Stimulated activated CD4-positive, alpha-beta T cell treated with anti-CD3 and anti-CD28 coated beads, Interleukin-15, amount 100 ng/mL, for 24 hours (primary cell): ENCODE measurements at places on chromosomes 1 and 21.

DNA sequence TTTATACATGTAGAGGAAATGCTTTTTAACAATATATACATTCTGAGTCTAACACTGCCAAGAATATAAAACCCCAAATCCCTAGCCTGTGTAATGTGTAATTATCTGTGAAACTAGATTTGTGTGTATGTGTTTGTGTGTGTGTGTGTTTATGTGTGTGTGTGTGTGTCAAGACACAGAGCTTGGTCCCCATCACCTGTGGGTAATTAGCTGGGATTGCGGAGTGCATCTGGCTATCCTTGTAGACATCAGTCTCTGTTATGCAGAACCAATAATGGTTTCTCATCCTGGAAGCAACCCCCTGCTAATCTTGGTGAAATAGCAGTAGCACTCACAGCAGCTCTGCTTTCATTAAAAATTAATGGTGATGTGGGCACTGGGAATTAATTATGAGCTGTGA is 26.3 kb upstream of the ST6GALNAC3 start:
- no peak for DNase-seq

DNA sequence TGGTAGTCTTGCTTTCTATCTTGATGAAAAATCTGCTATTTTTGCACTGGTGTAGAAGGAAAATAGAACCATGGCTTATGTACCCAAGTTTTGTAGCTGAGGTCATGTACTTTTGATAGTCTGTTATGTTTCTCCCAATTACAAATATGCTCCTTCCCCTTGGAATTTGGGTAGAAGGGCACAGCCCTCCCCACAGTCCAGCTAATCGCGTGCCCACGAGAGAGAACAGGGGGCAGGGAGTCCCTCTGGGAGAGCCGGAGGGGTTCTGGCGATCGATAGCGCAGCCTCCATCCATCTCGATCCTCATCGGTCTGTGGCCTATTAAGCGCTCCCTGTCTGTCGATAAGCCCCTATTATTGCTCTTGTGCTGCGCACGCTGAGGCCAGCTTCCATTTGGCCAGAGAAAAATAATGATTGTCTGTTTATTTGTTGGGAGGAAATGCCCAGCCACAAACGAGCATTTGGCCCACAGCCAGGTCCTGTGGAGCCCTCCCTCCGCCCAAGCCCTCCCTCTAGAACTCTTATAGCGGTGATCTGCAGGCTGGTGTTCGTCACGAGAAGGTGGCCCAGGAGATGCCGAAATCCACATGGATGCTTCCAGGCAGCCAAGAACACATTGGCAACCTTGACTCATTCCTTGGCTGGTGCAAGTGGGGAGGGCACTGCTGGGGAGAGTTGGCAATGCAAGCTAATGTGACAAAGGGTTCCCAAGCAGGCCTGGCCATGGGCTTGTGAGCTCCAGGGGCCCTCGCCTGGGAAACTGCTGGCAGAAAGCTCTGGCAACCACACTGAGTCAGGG is 134.7 kb upstream of the TNR start:
- DNase-seq = no peak

DNA sequence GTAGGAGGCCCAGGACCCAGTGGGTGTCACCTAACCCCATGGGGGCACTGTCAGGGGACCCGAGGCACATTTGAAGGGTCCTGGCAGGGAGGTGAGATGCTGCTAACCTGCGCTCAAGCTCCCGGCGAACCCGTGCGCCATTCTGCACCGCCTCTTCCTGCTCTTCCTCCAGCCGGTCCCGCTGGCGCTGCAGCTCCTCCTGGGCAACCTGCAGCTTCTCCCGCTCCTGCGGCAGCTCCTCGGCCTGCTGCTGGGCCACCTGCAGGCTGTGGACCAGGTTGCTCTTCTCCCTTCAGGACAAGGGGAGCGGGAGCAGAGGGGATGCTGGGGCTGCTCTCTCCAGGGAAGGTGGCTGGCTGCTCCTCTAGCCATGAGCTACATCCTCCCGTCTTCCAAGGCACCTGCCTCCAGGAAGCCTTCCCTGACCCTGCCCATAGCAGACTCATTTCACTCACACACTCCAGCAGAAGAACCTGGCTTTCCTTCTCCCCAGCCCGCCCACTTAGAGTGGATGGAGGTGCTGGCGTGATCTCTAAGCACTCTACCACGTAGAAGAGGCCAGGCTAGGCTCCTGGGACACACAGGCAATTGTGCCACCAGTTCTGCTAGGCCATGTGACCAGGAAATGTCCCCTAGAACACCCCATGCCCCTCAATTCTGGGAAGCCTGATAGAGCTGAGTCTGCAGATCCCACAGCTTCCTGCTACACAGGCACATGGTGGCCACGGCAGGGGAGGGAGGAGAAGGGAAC is 15.2 kb upstream of the NBPF1 start:
- DNase-seq = no peak

GRCh38 chr1:17620448-17620847 is 81.0 kb downstream of the ARHGEF10L start:
- DNase-seq = no peak

- DNase-seq = peak; percentile 27
Measured at GRCh38 chr1:236457775-236458174, 63.7 kb downstream of the EDARADD start.

DNA sequence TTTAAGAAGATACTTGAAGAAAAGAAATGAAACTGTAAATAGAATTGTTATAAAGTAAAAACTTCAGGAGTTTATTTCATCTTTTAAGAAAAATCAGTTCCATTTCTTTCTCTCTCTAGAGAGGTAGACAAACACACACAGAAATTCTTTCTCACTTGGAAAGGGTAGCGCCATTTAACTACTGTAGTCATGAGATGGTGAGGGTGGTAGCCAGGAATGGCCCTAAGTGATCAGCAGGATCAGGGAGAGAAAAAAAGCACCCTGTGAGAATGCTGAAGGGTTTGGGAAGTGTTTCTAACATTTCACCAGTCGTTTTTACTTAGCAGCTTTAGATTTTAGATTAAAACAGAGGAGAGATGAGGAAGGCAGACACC is 205.7 kb upstream of the RUNX1 start:
- no peak for DNase-seq

- peak; percentile 7 for DNase-seq
Measured at GRCh38 chr21:38938343-38938742, 132.6 kb downstream of the ETS2 start.

DNA sequence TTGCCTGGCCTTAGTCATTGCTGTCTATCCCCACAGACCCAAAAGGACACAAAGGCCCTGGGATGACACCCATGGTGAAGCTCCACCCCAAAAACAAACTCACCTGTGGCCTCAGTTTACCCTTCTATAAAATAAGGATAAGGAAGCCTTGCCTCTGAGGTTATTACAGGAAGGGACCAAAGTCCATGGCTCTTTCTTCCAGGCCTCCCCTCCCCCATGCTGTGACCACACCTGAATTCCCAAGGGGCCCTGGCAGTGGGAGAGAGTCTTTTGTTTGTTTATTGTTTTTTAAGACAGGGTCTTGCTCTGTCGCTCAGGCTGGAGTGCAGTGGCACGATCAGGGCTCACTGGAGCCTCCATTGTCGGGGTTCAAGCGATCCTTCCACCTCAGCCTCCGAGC is 10.5 kb upstream of the TNFRSF25 start:
- DNase-seq = no peak

DNA sequence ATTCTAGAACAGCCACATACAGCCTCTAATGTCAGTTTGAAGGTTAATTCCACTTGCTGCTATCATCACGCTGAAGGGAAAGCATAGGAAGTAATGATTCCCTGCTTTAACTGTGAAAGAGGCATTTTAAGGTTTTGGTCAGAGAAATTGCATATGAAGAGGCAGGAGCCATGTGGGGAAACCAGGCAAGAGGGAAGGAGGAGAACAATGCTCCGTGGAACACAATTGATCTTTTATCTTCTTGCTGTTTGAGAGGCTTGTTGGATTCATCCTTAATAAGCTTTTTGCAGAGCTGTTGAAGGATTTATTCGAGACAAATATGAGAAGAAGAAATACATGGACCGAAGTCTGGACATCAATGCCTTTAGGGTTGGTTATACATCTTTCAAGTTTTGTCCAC is 35.9 kb downstream of the SMAP2 start:
- DNase-seq = no peak

DNA sequence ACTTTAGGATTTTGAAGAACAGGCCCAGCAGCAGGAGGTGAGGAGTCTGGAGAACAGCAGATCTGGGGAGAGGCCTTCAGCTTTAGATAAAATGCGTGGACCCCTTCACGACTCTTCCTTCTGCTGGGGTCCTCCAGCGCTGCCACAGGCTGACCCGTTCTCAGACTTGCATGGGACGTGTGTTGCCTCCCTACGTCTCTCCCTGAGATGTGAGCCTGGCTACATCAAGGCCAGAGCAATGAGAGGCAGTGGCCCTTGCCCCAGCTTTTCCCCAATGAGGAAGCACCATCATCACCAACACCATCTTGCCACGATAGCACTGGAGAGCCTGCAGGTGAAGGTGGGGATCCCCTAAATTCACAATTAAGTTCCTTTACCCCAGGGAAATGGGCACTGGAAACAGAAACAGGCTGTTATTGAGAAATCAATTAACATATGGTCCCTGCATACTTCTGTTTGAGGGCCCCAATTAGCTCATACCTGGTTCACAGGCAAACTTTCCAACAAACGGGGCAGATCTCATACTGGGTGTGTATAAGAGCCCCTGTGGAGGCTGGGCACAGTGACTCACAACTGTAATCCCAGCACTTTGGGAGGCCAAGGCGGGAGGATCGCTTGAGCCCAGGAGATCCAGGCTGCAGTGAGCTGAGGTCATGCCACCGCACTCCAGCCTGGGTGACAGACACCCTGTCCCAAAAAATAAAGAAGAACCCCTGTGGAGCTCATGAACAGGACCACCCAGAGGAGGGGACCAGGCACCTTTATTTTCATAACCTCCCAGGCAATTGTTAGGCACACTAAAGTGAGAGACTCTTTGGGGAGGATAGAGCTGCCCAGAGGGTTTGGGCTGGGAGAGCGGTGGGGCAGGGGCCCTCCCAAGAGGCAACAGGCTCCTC is 12.1 kb upstream of the ADAMTSL4 start:
- no peak for DNase-seq

DNA sequence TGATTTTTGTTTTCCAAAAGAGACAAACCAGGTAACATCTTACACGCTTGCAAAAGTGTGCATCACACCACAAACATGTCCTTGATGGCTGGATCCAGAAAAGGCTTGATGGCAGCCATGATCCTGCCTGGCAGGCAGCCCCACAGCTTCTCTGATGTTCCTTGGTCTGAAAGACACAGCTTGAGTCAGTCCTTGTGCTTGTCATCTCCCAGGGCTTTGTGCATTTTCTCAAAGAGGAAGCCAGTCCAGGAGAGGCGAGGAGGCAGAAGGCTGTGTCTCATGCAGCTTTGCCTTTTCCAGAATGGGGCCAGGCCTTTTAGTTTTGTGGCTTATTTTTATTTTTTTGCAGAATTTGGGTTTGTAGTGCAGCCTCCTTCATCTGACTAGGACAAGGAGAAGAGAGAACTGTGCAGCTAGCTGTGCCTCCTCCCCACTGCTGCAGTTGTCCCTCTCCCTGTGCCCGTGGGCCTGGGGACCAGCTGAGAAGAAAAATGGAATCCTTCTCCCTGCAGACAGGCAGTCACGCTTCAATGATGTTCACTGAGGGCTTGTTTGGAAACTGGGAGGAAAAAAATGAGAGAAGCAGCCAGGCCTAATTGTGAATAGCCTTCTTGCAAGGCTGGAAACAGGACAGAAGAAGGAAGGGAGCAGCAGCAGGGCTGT is 7.4 kb downstream of the FNDC5 start:
- no peak for DNase-seq

- DNase-seq = no peak
Measured at GRCh38 chr21:39675993-39676661, 63.4 kb downstream of the B3GALT5 start.
